IPS DF 19.7 (cell line): ENCODE measurements at places on chromosomes 3 and 15.

GRCh38 chr3:47416041-47416440 lies 35.2 kb downstream of the PTPN23 start:
- DNase-seq: no peak

GRCh38 chr15:69805248-69805953 lies 292.3 kb downstream of the TLE3 start:
- no peak for DNase-seq

DNA sequence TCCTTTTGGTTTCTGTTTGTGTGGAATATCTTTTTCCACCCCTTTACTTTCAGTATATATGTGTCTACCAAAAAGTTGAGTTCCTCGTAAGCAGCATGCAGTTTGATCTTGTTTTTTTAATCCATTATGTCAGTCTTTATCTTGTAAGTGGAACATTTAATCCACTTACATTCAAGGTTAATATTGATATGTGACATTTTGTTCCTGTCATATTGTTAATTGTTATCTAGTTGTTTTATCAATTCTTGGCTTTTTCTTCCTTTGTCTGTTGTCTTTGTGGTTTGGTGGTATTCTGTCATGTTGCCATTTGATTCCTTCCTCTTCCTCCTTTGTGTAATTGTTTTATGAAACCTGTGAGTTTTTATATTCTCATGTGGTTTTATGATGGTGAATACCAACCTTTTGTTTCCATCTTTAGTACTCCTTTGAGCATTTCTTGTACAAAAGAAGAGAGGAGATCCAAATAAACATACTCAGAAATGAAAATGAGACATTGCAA lies 43.4 kb upstream of the XCR1 start:
- no peak for DNase-seq

DNA sequence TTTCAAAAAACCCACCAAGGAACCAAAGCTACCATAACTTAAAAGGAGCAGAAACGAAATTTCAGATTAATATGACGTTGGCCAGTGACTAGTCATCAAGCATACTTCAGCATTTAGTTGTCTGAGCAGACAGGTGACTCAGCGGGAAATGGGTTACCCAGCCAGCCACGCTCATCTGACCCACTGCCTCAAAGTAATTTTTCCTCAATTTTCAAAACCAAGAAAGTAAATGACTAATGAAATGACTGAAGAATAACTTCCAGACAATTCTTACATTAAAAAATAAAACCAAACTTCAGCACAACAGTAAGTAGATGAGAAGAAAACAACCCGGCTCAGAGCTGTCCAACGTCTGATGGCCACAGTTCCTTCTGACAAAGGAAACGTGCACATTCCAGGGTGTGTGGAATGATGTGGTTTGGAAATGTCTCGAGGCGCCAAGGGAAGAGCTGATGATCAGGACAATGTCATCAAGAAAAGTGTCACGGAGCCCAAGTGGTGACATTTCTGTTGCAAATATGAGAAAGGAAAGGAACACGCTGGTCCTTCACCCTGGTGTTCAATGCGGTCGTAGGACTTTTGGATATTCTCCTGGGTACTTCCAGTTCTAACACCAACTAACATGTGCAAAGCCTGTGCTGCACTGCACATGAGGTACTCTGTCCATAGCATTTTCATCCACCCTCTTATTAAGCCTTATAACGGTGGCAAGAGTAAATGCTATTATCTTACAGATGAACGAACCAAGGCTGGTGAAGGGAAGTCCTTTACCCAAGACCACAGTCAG lies 79.1 kb downstream of the FOXP1 start:
- DNase-seq: no peak

DNA sequence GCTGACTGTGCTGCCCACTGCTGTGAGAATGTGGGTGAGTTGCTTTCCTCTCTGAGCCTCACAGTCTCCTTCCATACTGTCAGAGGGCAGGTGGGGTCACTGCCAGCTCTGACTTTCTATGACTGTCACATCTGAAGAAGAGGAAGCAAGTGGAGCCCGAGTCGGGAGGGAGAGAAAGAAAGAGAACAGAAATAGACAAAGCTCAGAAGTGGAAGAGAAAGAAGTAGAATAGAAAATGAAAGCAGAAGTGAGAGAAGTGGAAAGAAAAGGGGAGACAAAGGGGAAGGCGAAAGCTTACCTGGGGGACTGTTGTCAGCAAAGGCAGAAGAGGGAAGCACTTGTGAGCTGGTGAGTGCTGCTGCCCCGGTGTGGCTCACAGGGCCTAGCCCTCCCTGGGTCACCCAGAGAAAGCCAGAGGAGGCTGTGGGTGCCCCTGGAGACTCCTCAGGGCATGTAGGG lies 57.9 kb downstream of the EPHB1 start:
- DNase-seq: no peak

GRCh38 chr3:136631424-136631823 lies 120.8 kb downstream of the STAG1 start:
- no peak for DNase-seq

DNA sequence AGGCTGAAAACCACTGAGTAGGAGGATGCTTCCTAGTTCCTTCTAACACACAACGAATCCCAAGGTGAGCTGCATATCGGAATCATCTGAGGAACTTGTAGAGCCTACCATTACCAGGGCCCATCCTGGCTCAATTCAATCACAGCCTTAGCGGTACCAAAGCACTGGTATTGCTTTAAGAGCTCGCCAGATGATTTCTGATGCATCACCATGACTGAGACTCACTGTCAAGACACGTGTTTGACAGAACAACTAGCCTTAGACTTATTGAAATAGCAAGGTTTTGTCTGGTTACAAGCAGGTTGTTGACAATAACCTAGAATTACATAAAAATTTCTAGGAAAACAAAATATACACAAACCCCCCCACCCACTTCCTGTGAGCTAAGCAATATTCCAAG lies 68.5 kb downstream of the CBLB start:
- no peak for DNase-seq

- no peak for DNase-seq
Observed at GRCh38 chr3:172582712-172583111, 59.5 kb upstream of the TNFSF10 start.

- DNase-seq: no peak
Observed at GRCh38 chr3:74693696-74694393, 79.4 kb upstream of the CNTN3 start.

DNA sequence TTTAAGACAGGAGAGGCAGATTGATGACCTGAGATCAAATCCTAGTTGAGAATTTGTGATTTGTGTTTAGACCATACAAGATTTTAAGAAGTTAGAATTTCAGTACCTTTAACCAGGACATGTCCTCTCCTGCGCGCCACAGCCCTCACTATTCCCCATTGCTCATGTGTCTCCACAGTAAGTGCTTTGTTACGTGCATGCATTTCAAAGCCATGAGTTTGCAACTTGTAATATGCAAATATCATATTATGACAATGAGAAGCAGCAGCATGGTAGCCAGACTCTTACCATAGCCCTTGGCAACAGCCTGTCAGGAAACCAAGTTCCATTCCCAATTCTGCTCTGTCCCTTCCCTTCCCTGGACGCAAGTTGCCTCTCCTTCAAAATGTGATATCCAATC lies 73.3 kb upstream of the ATP13A5 start:
- DNase-seq: no peak
